ENCODE measurements at places on chromosomes 7 and 10.
A peak's percentile ranks its signal among the peaks of the same experiment; 100 is the strongest.

DNA sequence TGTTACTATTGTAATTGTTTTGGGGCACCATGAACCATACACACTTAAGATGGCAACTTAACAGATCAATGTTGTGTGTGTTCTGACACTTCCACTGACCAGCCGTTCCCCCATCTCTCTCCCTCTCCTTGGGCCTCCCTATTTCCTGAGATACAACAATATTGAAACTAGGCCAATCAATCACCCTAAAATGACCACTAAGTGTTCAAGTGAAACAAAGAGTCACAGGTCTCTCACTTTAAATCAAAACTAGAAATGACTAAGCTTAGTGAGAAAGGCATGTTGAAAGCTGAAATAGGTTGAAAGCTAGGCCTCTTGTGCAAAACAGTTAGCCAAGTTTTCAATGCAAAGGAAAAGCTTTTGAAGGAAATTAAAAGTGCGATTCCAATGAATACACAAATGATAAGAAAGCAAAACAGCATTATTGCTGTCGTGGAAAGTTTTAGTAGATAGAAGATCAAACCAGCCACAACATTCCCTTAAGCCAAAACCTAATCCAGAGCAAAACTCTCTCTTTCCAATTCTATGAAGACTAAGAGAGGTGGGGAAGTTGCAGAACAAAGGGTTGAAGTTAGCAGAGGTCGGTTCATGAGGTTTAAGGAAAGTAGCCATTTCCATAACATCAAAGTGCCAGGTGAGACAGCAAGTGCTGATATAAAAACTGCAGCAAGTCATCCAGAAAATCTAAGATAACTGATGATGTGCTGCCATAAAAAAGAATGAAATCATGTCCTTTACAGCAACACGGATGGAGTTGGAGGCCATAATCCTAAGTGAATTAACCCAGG lies 90.6 kb downstream of the MTPN start:
- peak; percentile 67 for DNase-seq

DNA sequence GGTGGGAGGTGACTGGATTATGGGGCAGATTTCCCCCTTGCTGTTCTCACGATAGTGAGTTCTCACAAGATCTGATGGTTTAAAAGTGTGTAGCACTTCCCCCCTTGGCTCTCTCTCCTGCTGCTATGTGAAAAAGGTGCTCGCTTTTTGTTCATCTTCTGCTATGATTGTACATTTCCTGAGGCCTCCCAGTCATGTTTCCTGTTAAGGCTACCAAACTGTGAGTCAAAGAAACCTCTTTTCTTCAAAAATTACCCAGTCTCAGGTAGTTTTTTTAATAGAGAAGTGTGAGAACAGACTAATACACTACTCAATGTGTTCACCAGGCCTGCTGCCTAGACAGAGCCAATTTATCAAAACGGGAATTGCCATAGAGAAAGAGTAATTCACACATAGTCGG lies 49.7 kb downstream of the SDHAF3 start:
- peak; percentile 50 for DNase-seq

- DNase-seq: no peak
Measured at GRCh38 chr7:140674356-140674800, 1.6 kb downstream of the ADCK2 start.

DNA sequence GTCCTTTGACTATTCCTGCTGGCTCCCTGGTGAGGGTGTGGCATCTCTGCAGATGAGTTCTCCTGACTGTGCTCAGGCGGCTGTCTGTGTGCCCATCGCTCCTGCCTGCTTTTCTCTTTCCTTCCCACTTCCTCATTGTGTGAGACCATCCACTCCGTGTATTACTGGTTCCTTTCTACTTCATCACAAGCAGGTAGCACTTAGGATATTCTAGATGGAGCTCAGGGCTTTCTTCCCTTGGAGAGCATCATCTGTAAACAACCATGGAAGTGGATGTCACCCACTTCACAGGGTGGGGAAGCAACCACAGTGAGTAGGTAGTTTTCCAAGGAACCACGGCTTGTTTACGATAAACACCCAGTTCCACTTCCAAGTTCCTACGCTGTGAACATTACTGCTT lies 15.7 kb downstream of the DNAJB6 start:
- no peak for DNase-seq

- DNase-seq: no peak
Measured at GRCh38 chr7:88586219-88586618, 173.3 kb upstream of the ZNF804B start.

GRCh38 chr10:100890141-100890672 lies 22.6 kb upstream of the SLF2 start:
- no peak for DNase-seq

DNA sequence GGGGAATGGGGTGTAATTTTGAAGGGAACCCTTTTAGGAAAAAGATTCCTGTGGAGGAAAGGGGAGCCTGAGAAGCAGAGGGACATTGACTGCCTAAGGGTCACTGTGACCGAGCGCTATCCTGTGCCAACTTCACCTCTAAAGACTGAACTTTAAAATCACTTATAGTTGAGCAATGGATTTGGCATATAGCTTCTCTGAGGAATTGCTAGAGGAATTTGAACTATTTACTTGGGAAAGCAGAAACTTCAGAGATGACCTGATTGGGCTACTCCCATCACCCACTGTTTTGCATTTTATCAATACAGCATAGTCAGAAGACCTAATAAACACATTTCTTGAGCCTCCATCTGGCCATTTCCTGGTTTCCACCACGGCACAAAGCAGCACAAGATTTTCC lies 23.7 kb upstream of the WNT16 start:
- DNase-seq: no peak

DNA sequence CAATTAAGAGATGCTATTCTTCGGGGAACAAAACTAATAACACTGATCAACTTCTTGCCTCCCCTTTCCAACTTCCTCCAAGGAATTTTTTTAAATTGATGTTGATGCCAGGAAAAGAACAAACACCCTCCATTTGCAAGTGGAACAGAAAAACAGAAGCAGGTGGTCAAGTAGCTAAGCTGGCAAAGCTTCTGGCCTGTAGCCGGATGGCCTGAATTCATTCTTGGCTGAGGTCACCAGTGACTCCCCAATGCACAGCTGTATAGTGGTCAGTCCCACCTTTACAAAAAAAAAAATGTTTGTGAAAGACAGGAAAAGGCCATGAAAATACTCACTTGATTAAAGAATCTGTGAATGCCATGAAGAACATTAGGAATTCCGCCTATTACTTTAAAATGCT lies 39.1 kb downstream of the DOCK4 start:
- DNase-seq: no peak

GRCh38 chr10:106267591-106267990 lies 896.9 kb downstream of the SORCS1 start:
- no peak for DNase-seq

GRCh38 chr7:120874722-120875121 lies 16.8 kb upstream of the TSPAN12 start:
- no peak for DNase-seq

DNA sequence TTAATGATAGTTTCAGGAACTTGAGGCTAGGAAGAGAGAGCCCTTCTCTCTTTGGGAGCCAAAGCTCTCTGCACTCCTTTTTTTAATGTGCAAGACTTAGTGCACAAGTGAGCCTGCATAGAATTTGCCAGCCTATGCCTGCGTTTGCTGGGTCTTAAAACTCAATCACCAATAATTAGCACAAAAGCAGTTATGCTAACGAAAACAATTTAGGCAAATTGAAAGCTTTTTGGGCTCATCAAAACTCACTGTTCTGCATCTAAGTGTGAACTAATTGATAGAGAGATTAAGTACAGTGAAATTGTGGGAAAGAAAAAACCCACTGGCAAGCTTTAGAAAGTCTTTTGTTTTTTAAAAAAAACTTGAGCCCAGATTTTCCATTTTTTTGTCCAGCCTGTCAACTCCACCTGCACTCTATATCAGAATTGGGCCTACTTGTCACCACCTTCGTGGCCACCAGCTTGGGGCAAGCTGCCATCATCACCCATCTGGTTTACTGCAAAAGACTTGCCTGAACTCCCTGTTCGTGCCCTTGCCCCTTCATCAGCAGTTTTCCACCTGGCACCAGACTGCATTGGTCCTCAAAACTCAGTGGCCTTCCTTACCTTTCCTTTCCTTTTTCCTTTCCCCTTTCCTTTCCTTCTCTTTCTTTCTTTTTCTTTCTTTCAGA lies 37.8 kb downstream of the CRHR2 start:
- no peak for DNase-seq

GRCh38 chr7:158133515-158134271 lies 453.9 kb downstream of the PTPRN2 start:
- DNase-seq: no peak

- DNase-seq: peak; percentile 55
Measured at GRCh38 chr7:7772397-7772821, 54.0 kb upstream of the RPA3 start.

- DNase-seq: no peak
Measured at GRCh38 chr7:21690705-21691104, 147.9 kb downstream of the DNAH11 start.

- no peak for DNase-seq
Measured at GRCh38 chr7:155531681-155532080, 14.7 kb downstream of the CNPY1 start.

DNA sequence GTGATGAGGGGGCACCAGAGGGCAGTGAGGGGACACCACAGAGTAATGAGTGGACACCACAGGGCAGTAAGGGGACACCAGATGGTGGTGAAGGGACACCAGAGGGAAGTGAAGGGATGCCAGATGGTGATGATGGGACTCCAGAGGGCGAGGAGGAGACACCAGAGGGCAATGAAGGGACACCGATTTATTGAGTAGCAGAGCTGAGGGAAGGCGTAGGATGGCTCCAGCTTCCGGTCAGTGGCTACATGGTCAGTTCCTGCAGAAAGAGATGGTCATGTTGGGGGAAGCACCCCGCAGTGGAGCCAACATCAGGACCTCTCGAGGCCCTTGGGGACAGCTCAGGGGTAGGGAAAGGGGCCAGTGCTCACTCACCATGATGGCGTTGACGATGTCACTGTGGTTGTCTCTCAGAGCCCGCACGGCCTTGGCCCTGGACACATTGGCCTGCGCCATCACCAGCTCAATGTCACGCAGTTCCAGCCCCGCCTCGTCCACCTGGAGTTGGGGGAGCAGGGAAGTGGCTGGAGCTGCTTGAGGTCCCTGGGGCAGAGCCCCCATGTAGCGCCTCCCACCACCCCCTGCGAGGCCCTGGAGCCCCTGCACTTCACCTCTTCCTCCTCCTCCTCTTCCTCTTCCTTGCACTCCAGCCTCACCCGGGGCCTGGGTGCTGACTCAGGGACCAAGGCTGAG lies 8.4 kb downstream of the NACAD start:
- no peak for DNase-seq

DNA sequence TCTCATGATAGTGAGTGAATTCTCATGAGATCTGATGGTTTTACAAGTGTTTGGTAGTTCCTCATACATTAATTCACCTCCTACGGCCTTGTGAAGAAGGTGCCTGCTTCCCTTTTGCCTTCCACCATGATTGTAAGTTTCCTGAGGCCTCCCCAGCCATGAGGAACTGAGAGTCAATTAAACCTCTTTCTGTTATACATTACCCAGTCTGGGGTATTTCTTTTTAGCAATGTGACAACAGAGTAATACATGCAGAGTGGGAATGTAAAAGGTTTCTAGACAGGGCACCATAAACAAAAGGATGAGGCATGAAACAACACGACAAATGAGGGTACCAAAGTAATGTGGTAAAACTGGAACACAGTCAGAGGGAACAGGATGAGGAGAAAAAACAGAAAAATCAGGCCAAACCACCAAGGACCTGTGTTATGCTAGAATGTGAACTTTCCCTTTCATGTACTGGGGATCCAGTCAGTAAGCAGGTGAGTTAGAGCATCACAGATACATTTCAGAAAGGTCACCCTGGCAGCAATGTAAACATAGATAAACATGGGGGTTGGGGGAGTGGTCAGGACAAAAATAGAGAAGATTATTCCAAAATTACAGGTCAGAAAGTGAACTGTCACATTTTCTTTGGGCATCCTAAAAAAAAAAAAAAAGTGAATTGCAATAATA lies 31.9 kb downstream of the ANKRD26 start:
- DNase-seq: no peak

DNA sequence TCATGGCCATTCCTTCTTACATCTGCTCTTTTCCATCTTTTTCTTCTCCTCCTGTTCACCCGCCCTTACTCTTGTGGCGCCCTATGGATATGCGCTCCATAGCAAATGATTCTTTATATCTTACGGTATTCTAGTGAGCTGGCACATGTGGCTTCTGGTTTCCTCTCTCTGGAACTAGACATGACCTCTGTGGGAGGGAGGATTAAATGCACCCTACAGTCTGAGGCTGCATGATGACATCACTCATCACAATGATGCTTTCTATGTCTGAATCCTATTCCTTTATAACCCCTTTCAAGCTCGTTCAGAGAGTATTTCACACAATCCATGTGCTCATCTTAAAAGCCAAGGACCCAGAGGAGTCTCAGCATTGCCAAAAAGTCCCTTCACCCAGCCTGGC lies 153.3 kb downstream of the EGFR start:
- DNase-seq: no peak

DNA sequence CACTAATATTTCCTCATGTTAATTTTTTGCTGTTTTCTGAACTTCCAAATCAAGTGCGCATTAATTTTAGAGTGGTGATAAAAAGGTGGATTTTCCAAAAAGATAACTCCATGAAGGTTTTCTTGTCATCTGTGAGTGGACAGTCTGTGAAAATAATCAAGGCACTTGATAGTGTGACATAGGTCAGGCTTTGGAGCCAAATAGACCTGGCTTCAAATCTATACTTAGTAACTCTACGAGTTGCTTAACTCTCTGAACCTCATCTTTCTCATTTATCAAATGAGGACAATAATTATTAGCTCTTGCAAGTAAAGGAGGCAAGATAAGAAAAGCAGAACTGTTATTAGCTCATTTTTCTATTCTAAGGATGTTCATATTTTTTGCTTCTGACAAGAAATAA lies 24.7 kb upstream of the MET start:
- no peak for DNase-seq

- no peak for DNase-seq
Measured at GRCh38 chr7:125555916-125556315, 626.3 kb upstream of the POT1 start.

GRCh38 chr10:132698761-132699391 lies 87.1 kb downstream of the NKX6-2 start:
- DNase-seq: no peak

DNA sequence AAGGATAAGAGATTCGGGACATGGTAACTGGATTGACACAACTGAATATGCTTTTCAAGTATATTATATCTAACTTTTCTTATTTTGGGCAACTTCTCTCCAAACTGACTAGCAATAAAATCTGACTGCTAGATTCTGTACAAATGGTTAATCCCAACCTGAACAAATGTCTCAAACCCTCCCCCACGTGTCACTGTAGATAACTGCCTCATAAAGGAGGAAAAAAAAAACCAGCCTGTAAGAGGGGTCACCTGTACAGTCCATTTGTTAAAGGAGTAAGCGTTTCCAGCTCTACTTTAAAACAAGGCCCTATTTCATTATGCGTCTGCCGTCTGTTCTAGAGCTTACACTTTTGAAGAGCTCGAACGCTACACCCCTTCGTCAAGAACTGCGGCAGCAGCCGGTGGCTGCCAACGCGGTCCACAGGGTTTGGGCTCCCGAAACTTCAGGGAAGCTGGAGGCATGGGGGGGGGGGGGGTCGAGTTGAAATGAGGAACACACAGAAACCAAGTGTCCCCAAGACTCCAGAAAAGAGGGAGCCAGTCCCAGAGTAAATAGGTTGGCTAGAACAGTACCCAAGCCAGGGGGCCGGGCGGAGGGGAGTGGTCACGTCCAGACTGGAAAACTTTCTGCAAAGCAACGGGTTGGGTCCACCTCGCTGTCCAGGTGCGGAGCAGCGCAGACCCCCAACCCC lies 492 bp downstream of the COG5 start:
- DNase-seq: no peak

Measured in activated CD4-positive, alpha-beta T cell treated with anti-CD3 and anti-CD28 coated beads, Interleukin-2, Interleukin-6, amounts not matched to agents 100 ng/mL and 50 ng/mL, durations not matched to agents 16 hours and 8 hours (primary cell).